HFFc6 (cell line): ENCODE measurements at places on chromosomes 1 and 21.
A peak's percentile ranks its signal among the peaks of the same experiment; 100 is the strongest.

GRCh38 chr1:113088972-113089371 is 16.0 kb downstream of the LRIG2 start:
- DNase-seq: no peak

GRCh38 chr1:182783068-182783467 is 6.5 kb upstream of the NPL start:
- DNase-seq: no peak

DNA sequence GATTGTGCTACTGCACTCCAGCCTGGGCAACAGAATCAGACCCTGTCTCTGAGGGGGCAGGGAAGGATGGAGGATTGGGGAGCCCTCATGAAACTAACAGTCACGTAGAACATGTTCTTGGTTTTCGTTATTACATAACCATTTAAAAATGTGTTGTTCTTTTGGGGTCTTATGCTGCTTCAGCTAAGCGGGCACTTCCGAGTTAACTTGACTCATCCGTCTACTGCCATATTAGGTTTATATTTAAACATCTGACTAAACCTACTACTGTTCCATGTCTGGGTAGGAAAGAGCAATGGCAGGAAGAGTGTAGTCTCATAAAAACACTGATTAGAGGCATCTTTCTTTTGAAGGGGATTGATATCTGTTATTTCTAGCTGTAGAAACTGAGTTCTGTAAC is 59.5 kb upstream of the BMP8A start:
- no peak for DNase-seq

- no peak for DNase-seq
These were observed 12.6 kb upstream of the C1QTNF12 start for GRCh38 chr1:1259119-1259488.

GRCh38 chr1:235882816-235883215 is 16.1 kb upstream of the LYST start:
- no peak for DNase-seq

DNA sequence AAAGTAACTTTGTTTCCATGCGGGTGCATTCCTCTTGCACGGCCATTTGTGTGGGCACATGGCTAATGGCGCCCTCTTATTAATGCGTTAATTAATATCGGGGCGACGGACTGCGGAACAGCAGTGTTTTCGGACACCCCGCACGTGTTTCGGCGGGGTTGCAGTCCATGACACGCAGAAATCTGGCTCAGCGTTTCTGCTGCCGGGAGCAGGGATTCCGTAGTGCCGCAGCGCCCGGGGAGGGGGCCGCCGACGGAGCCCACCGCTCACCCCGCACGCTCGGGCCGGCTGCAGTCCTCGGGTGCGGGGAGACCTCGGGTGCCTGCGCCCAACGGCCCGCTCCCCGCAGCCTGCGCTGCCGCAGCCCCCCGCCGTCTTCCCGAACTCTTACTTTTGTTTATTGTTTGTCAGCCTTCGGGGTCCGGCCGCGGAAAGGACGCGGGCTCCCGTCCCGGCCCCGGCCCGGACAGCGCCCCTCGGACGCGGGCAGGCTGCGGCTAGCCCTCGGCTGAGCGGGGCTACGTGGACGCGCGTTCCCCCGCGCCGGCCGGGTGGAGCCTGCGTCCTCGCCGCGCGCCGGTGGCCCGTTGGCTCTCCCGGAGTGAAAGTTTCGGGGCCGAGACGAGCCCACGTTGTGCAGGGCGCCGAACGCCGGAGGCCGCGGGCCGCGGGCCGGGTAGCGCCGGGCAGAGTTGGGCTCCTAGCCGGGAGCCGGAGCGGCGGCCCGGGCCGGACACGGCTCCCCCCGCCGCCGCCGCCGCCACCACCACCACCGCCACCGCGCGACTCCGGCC is 849 bp downstream of the NFIA start:
- DNase-seq: no peak

GRCh38 chr1:2300004-2300771 is 72.1 kb downstream of the SKI start:
- DNase-seq: no peak

DNA sequence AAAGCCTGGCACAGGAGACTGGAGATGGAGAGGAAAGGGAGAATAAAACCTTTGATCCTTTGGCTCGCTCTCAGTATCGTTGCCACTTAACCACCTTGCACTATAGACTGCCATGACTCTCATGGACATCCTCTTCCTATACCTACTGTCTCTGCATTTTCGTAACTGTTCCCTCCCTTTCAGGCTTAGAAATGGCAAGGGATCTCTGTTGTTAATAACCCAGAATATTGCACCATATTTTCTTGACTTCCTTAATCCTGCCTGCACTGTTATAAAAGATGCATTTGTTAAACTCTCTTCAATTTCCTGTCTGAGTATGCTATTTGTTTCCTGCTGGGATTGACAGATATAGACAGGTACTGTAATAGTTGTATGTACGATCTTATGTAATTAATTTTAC is 38.6 kb downstream of the CYYR1 start:
- no peak for DNase-seq

- DNase-seq: no peak
These were observed at the start of gene TCEA3 for GRCh38 chr1:23424293-23425192. Gene TCEA3 (minus strand): TSS chr1:23424748. CDS start chr1:23424633, 115 bp downstream.

- DNase-seq: no peak
These were observed at the start of gene SHISAL2A for GRCh38 chr1:52632732-52633290. Gene SHISAL2A (plus strand): TSS chr1:52633168. CDS start chr1:52633494, 326 bp downstream.

GRCh38 chr1:204711947-204712701 is 26.6 kb upstream of the LRRN2 start:
- DNase-seq: no peak

DNA sequence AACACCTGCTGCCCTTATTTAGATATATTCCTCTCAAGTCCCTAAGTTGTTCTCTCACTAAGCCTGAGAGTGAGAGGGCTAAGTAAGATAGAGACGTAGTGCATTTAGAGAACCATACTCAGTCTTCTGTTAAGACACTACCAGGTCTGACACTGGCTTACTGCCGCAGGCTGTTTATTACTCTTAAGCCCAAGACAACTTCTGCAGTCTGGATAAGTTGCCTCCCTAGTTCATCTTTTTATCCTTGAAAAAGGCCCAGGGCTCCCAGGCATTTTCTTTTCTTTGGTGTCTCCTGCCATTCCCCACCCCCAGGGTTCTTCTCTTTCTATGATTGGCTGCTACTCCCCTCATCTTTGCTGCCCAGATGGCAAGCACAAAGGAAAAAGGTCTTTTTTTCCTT is 38.7 kb downstream of the CACHD1 start:
- no peak for DNase-seq

- peak; percentile 99 for DNase-seq
These were observed at the start of the genes S100PBP and YARS1 for GRCh38 chr1:32817159-32817814. Gene S100PBP (plus strand): TSS chr1:32817653. CDS start chr1:32826100, 8,447 bp downstream. Gene YARS1 (minus strand): TSS chr1:32817358. CDS start chr1:32817244, 114 bp downstream.

DNA sequence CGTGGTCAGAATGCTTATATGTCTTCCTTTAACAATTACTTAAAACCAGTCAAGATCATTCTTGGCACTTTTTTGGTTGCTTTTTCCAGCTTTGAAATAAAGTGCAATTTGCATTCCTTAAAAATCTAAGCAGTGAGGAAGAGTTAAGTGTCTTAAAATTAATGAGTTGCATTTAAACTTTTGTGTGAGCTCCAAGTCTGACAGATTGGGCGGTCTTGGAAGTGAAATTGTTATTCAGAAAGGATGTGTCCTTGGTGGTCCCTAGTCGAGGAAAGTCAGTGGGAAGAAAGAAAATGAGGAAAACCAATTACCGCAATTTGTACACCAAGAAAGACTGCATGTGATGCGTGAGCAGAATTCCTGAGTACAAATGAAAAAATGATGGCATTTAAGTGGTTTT is 132.5 kb downstream of the HHIPL2 start:
- DNase-seq: no peak

- no peak for DNase-seq
These were observed 102.2 kb downstream of the TSEN15 start for GRCh38 chr1:184153731-184154130.

DNA sequence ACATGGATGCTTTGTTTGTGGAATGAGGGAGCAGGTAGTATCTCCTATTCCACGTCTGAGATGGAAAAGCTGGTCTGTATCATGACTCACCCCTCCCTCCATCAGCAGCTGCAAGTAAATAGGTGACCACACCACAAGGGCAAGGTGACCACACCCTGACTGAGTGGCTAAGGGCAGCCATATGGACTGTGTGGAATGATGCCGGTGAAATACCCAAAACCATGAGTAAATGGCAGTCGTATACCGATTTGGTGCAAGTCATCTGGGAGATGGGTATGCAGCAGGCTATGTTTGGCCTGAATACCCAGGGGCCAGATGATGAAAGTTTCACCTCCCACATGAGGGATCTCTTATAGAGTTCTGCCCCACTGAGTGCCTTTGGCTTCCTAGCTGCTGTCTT is 15.8 kb upstream of the UBE2U start:
- no peak for DNase-seq

DNA sequence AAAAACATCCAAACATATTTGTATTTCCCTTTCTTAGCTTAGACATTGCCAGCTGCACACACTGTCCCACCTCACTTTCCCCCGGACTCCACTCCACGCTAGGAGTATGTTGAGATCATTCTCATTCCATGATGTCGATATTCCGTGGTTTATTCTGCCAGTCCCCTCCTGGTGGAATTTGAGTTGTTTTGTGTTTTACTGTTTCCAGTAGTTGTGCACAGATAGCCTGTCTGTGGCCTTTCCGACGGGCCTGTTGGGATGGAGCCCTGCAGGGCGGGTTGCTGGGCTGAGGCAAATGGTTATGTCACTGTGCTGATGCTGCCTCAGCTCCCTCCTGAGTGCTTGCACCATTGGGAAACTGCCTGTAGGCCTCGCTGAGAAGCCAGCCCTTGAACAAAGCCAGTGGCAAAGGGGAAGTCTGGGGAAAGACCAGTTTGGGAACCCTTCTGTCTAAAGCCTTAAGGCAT is 12.8 kb downstream of the TRAPPC10 start:
- no peak for DNase-seq

GRCh38 chr1:60672449-60672848 is 409.9 kb upstream of the NFIA start:
- no peak for DNase-seq

GRCh38 chr1:91749788-91750231 is 136.1 kb downstream of the TGFBR3 start:
- DNase-seq: no peak

GRCh38 chr1:228197555-228198147 is 10.2 kb upstream of the OBSCN start:
- no peak for DNase-seq

DNA sequence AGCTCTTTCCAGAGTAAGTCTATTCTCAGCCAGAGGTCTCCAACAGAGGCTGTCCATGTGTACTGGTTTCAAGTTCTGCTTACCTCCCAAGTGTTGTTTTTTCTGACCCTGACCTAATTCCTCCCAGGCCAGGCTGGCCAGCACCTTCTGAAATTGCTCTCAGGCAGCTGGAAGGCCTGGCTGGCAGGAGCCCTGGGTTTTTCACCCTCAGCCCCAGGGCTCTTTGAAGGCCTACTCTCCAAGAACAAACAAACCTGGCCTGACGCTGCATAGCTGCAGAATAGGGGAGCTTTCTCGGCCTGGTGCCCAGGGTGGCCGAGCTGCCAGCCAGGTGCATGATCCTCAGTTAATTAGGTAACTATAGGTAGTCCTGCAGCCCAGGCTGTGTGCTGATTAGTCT is 147.5 kb downstream of the CACNA1E start:
- DNase-seq: no peak

DNA sequence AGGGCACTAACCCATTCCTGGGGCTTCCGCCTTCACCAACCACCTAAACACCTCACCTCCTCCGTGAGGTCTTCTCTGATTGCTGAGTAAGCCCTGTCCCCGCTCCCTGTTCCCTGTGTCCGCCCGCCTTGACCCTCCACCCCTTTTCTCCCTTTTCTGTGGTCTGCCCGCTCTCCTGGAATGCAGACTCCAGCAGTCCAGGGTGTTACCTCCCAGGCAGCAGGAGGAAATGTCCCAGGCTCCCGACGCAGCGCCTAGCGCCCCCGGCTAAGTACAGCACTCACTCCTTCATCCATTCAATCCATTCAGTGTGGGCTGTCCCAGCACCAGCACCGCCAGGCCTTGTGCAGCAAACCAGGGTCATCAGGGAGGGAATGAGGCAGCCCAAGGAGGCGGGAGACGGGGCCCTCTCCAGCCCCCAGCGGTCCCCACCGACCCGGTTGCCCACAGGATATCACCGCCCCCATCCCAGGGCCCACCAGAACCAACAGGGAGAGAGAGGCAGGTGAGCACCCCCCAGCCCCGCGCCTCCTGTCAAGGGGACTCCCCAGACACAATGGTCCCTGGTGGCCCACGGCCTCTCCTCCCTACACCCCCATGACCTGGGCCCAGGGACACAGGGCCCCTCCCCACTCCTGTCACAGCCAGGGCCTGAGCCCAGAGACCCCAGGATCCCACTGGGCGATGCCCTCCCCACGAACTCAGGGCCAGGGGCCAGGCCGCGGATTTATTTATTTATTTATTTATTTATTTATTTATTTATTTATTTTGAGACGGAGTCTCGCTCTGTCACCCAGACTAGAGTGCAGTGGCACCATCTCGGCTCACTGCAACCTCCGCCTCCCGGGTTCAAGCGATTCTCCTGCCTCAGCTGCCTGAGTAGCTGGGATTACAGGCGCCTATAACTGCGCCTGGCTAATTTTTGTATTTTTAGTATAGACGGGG is 10.2 kb downstream of the TNFRSF14 start:
- DNase-seq: no peak

GRCh38 chr1:1037366-1038327 is 17.7 kb downstream of the AGRN start:
- DNase-seq: no peak

- no peak for DNase-seq
These were observed 34.7 kb upstream of the TMEM125 start for GRCh38 chr1:43235040-43235439.

GRCh38 chr1:107820801-107821200 is 144.2 kb downstream of the VAV3 start:
- DNase-seq: no peak

DNA sequence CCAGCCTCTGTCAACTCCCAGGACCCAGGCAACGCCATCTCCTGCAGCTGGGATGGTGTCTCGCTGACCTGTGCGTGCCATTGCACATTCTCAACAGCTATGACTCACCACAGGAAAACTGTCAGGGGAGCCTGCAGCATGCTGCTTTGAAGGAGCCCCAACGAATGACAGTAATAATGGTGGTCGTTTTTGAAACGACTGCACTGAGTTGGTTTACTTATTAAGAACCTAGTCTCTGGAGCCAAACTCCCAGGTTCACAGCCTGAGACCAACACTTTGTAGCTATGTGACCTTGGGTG is 21.6 kb downstream of the TCEA3 start:
- DNase-seq: peak; percentile 78

DNA sequence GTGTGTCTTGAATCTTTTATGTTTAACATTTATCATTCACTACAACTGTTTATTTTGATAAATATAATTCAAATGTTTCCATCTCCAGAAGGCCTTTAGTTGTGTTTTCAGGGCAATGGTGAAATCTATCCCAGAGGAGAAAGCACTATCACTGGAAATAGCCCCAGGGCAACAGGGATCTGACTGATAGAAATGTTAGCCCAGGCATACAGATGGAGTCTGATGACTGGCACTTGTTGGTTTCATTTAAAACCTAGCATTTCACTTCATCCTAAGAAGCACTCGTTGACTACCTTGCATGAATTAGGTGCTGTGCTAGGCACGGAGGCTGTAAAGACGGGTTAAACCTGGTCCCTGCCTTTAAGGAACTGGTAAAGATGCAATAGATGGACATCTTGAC is 103.1 kb downstream of the C1orf21 start:
- no peak for DNase-seq
